Stimulated activated naive CD4-positive, alpha-beta T cell (primary cell): ENCODE measurements at places on chromosomes 5 and 9.

- DNase-seq, result no peak
Observed at GRCh38 chr5:40446910-40447309, 232.8 kb upstream of the PTGER4 start.

- DNase-seq, result no peak
Observed at GRCh38 chr9:127133739-127134167, 11.3 kb upstream of the ANGPTL2 start.

DNA sequence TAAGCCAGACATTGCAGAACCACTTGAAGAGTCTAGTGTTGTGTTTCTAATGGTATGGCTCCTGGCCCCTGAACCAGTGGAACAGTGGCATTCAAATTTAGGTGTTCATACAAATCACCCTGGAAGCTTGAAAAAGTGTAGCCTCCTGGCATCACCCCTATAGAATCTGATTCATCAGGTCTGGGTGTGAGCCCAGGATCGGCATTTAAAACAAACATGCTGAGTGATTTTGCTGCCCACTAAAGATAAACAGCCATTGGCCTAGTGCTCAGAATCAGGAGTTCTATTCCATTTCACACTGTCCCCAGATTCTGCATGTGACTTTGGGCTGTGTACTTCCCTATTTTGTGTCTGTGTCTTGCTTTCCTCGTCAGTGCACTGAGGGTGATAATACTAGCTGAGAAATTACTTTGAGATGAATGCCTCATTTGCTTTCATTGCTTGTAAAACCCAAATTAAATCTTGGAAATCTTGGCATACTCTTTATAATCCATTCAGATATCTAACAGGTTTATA lies 241.5 kb upstream of the CLINT1 start:
- no peak for DNase-seq

- no peak for DNase-seq
Observed at GRCh38 chr9:124300312-124300711, 42.6 kb downstream of the NEK6 start.

- no peak for DNase-seq
Observed at GRCh38 chr5:141958546-141959172, 657 bp upstream of the PCDH12 start.

GRCh38 chr5:150350524-150351344 lies 6.8 kb upstream of the TCOF1 start:
- no peak for DNase-seq

DNA sequence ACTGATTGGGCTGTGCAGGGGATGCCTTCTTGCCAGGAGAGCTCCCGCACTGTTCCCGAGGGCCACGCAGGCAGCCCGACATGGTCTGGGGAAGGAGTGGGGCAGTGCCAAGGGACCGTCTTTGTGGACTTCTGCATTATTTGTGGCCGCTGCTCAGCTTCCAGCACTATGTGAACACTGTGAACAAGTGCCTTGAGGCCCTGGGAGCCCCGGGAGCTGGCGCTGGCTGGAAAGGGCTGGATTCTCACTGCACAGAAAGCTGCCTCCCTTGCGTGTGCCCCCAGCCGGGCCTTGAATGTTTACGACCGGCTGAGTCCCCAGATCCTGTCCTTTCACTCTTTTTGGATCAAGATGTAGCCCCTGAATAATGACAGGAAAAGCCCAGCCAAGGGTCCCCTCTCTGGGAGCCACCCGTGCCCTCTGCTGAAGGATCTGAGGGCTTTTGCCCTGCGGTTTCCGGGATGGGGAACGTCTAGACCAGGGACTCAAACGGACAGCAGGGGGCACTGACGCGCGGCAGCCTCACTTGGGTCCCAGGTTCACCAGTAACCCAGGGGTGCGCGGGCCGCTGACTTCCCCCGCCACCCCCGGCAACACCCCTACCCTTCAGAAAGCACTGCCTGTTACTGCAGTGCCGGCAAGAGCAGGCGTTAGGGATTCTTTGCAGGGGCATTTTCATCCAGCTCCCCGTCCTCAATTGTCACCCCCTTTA lies 98.9 kb upstream of the FCN2 start:
- DNase-seq, result no peak

DNA sequence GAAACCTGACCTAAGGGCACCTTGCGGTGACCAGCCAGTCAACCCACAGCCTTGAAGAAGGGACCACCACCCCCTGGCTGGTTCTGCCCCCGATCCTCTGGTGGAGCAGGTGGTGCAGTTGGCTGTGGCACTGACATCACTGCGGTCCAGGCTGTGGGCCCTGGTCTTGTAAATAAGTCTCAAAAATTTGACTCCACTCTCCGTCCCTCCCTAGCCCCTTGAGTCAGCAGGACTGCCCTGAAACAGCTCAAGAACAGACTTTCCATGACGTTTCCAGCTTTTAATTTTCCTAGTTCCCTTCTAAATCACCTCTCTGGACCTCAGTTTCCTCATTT lies 134.8 kb upstream of the BOD1 start:
- DNase-seq, result no peak

DNA sequence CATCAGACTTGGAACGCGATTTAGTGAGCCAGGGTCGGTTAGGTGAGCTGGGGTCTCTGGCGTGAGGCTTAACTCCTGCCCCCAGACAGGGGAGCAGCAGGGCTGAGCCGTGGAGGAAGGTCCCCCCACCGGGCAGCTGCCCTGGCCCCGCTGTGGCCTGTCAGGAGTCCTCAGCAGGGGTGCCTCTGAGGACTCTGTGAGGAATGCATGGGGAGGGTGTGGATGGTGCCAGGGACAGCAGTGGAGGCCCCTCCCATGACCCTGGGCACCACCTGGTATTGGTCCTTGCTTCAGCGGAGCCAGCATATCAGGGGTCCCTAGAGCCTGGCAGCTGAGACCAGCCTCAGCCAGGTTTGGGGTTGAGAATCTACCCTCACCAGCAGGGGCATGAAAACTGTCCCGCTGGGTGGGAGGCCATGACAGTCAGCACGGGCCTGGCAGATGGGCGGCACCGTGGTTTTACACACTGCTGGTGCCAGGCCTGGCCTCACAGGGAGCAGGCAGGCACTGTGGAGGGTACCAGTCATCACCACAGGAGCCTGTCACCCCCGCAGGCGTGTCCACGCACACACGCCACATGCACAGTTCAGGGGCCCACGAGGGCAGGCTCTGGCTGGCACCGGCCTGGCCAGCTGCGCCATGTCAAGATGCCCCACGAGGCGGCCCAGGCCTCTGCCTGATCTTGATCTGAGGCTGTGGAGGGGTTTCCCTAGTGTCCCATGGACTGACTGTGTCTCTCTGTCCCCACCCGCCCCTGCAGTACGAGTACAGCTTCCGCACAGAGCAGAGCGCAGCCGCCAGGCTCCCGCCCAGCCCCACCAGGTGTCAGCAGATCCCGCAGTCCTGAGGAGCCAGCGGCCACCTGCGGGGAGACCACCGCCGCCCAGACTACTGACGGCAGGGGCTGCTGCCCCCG lies 111.1 kb upstream of the LMX1B start:
- DNase-seq, result no peak

DNA sequence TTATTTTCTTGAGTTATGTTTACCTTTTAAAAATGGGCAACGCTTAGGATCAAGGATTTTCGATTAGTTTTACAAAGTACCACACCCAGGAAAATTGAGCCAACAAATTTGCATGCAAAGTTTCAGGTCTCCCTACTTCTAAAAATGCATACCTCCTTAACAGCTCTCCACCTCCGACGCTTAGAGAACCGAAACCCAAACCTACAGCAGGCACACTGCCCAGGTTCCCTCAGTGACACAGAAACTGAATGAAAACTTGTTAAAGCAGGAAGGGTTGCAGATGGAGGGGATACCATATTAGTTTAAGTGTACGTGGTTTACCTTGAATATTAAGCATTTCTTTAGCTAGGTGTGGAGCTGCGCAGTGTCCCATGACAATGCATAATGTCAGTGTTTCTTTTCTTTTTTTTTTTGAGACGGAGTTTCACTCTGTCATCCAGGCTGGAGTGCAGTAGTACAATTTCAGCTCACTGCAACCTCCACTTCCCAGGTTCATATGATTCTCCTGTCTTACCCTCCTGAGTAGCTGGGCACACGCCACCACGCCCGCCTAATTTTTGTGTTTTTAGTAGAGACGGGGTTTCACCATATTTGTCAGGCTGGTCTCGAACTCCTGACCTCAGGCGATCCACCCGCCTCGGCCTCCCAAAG lies 1.6 kb upstream of the SUB1 start:
- no peak for DNase-seq

- no peak for DNase-seq
Observed at GRCh38 chr5:179198825-179199224, 138.7 kb downstream of the ZNF354C start.

DNA sequence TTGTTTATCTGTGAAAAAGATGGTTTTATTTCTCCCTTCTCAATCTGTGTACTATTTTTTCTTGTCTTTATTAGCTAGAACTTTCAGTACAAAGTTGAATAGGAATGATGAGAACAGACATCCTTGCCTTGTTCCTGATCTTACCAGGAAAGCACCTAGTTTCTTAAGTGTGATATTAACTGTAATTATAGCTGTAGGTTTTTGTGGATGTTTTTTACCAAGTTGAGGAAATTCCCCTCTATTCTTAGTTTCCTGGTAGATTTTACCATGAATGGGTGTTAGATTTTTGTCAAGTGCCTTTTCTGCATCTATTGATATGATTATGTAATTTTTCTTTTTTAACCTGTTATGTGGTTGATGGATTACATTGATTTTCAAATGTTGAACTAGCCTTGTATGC lies 68.7 kb downstream of the KCNN2 start:
- no peak for DNase-seq

- DNase-seq, result no peak
Observed at GRCh38 chr9:4397917-4398316, 92.4 kb upstream of the SLC1A1 start.

DNA sequence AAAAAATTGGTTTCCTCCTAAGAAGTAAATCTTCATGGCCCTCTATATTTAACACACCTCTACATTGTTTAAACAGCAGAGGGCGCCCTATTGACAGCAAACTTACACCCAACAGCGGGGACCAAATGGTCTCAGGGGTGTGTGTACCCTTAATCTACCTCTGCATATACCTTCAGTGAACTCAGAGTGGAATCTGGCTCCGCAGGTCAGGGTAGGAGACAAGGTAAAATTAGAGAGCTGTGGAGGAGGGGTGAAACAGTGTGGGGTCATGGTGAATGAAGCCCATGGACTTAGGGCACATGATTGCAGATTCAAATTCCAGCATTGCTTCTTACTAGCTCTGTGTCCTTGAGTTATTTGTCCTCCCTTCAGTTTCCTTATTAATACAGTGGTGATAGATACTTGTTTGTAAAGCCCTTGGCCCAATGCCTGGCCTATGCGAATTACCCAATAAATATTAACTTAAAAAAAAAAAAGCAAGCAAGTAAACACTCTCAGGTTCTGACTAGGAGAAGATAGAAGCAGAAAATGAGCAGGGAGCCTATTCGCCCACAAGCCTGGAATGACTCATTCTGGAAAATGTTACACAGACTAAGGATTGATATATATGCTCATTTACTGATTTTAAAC lies 122.9 kb downstream of the CAVIN4 start:
- DNase-seq, result no peak

DNA sequence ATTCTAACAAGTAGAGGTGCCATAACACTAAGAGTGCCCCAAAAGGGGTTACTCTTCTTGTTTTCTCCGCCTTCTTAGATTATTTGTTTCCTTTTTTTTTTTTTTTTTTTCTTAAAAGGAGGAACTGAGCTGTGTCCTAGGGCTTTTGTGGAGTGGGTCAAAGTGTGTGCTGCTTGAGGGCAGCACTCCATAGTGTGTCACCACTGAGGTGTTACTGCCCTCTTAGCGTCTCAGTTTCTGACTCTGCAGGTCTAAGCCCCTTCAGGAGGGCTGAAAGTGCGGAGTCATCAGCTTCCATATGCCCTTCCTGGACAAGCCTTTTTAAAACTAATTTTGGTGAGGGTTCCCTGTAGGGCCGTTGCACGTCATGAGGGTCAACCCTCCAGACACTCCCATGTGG lies 12.6 kb upstream of the NANS start:
- no peak for DNase-seq

- no peak for DNase-seq
Observed at GRCh38 chr9:78775696-78776295, 478.9 kb downstream of the PSAT1 start.

- no peak for DNase-seq
Observed at GRCh38 chr5:140341591-140341990, 4.8 kb downstream of the HBEGF start.

GRCh38 chr9:114149765-114150340 lies 5.5 kb upstream of the COL27A1 start:
- no peak for DNase-seq

DNA sequence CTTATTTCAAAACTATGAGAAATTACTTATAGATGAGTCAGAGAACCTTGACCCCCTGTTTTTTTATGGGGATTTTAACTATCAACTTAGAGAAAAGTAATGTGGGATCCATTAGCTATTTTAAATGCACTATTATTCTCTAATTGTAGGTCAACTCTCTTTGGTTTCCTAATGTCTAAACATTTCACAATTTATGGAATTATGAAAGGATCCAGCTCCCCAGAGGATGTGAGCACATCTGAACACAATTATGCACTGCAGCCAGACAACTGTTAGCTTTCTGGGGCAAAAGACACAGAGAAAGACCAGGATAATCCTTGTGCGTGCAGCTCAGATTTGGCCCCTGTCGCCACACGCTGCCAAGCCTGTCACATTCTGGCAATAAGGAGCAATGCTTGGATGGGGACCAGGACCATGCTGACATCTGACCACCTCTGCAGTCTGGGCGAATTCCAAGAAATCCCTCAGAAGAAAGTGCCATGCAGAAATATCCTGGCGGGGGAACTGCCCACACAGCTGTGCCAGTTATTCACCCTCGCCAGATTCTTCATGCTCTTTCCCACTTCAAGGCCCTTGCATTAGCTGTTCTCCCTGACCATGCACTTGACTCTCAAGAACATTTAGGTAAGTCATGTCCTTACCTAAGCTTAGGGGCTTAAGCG lies 22.2 kb upstream of the CMBL start:
- DNase-seq, result no peak

DNA sequence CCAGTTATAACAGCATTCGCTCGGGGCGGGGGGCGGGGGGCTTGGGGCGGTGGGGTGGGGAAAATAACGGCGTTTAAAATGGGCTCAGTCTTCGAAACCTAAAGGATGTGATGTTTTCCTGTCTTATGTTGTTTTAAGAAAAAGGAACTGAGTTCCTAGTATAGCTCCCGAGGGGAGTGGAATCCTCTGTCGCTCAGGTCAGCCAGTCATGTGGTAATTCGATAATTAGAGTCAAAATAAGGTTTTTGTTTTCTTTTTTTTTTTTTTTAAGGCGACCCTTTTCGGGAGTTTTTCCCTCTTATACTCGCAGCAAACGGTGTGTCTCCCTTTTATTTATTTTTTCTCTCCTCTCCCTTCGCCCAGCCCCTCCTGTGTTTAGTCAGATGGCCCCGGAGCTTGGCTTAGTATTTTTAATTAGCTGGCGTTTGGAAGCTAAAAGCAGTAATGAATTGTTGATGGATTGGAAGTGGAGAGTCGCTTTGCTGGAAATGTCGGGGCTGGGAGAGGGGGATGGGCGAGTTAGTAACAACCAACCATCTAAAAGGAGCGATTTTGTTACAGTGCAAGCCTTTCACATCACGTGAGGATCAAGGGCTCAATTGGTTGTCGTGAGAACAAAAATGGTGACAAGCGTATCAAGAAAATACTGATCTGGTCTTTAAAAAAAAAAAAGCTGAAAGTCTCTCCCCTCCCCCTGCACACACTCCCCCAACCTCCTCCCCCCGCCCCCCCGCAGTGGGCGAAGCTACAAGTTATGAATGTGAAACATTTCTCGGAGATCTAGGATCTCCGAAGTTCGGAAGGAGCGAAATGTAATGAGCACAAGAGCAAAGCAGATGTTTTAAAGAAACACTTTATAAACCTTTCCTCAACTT lies 714 bp upstream of the ZNF608 start:
- no peak for DNase-seq

- no peak for DNase-seq
Observed at GRCh38 chr9:97550386-97550785, 48.9 kb downstream of the TMOD1 start.
